Pulmonary artery endothelial cell (primary cell): ENCODE measurements at places on chromosomes 4 and X. TPM values are rescaled to one million over a fixed set of nuclear protein-coding genes. Genes with fewer than 3 reads are reported as not detected.

The PITX2 gene
- 0.26 TPM in 1 of 2 replicates, not detected in the other for total RNA-seq

The GLUD2 gene
- total RNA-seq: 3.5 and 3.7 TPM in 2 replicates

The CCSER1 gene
- total RNA-seq: 1.1 and 3.0 TPM in 2 replicates

The SASH3 gene
- total RNA-seq: not detected in 2 replicates

- no peak for DNase-seq
Observed at GRCh38 chrX:132956421-132957210, 1.8 kb downstream of the HS6ST2 start.

- no peak for DNase-seq
Observed at GRCh38 chr4:183499389-183499788, 5.5 kb upstream of the ING2 start.

- DNase-seq: no peak
Observed at GRCh38 chr4:119897260-119897659, 169.4 kb downstream of the MAD2L1 start.

DNA sequence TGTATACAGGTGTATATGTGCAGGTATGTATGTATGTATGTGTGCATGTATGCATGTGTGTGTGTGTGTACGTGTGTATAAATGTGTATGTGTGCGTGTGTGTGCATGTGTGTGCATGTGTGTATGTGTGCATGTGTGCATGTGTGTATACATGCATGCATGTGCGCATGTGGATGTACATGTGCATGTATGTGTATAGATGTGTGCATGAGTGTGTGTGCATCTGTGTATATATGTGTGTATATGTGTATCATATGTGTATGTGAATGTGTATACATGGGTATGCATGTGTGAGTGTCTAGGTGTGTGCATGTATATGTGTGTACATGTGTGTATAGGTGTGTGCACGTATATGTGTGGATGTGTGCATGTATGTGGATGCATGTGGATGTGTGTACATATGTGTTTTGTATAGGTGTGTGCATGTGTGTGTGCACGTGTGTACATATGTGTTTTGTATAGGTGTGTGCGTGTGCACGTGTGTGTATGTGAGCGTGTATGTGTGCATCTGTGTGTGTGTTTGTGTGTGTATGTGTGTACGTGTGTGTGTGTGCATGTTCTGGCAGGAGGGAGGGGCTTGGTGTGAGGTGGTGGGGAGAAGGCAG is 6.0 kb downstream of the BGN start:
- DNase-seq: no peak
